CD4-positive, alpha-beta memory T cell (primary cell): ENCODE measurements at places on chromosomes 6 and 20.

DNA sequence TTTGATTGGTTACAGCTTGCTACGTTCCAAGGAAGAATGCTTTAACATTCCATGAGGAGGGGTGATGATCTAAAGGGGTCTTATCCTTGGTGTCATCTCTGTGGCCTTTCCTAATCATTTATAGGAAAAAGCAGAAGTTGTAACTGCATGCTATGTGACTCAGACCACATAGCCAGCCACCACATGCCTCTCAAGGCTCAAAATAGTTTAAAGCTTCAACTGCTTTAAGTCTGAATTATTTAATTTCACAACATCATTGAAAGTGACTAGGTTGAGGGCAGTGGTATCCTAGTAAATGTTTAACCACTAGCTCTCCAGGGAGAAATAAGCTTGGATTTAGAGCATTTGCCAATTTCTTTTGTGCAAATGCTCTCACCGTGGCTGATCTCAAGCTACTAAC, 29.7 kb downstream of the MC3R start:
- DNase-seq: no peak

DNA sequence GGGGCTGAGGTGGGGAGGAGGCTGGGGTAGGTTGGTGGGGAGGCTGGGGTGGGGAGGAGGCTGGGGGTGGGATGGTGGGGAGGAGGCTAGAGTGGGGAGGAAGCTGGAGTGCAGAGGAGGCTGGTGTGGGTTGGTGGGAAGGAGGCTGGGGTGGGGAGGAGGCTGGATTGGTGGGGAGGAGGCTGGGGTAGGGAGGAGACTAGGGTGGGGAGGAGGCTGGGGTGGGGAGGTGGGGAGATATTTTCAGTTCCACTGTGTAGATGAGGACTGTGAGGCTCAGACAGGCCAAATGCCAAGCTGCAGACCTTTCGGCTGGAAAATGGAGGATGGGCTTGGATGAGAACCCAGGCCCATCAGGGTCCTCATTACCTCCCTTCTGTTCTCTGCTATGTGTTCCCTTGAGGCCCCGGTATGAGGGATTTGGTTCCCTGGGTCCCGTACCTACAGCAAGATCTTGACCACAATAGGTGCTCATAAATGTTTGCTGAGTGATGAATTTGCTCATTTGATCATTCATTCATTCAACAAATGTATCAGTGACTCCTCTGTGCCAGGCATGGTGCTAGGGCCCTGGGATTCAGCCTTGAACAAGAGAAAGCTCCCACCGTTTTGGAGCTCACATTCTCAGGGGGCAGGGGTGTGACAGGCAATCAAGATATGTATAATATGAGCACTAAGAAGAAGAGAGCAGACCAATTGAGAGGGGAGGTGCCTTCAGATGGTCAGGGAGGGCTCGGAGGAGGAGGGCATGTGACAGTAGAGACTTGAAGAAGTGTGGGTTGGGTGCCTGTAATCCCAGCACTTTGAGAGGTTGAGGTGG, 36.1 kb upstream of the NOL4L start:
- DNase-seq: no peak

- no peak for DNase-seq
These were observed 91.9 kb upstream of the LAMP5 start for GRCh38 chr20:9422321-9423057.

- peak; percentile 18 for DNase-seq
These were observed 61.7 kb upstream of the EMILIN3 start for GRCh38 chr20:41428285-41428684.

GRCh38 chr6:139990026-139990686, 615.7 kb upstream of the CITED2 start:
- DNase-seq: no peak

DNA sequence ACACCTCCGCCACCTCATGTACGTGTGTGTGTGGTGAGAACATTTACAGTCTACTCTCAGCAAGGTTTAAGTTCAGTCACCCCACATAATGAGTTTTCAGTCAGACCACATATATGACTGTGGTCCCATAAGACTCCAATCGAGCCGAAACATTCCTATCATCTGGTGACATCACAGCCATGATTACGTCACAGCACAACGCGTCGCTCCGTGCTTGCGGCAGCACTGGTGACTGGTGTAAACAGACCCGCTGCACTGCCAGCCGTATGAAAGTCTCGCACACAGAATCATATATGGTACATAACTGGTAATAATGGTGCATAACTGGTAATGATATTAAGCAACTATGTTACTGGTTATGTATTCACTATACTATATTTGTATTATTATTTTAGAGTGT, 150.7 kb downstream of the DLL1 start:
- DNase-seq: no peak

DNA sequence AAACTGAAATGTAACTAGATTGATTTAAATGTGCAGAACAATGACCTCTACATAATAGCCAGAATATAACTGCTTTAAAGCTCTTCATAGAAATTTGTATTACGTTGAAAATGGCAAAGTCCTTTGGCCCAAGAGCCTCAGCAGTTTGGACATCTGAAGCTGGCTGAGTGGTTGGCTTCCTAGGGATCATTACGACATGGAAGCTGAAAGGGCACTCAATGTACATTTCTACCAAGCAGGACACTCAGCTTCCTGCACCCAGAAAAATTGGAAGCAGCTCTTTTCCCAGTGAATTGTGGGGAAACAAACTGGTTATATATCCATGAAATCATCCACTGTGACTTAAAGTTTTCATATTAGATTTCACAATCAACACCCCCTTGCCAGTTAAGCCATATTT, 40.2 kb upstream of the TNFRSF21 start:
- no peak for DNase-seq

- no peak for DNase-seq
These were observed 65.1 kb downstream of the SOD2 start for GRCh38 chr6:159627939-159628338.

GRCh38 chr20:63692436-63693082, 3.9 kb upstream of the TNFRSF6B start:
- no peak for DNase-seq

DNA sequence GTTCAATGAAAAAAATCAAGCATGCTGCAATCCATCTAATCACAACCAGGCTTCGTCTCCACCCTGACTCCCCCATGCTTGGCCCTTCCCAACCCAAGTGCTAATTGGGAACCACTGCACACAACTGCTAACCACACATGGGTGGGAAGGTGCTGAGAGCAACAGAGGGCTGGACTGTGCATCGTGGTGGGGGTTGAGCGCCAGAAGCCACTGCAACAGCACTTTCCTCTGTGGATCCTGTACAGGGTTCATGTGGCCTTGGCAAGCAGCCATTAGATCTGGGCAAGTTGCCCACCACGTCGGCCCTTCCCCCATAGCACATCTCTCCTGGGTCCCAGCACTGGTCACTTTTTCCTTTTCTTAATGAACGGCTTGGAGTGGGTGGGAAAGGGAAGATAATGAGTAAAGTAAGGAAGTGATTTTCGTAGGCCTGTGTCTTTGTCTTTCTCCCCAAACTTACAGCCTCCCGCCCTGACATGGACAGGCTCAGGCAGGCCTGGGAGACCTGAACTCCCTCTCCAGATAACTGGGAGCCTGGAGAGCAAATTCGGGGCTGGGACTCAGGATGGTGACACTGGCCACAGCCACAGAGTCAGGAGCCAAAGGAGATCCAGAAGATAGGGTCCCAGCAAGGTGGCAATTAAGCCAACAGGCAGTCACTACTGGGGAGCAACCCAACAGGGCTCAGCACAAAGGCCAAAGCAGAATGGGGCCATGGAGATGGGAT, 34.4 kb upstream of the MRPS10 start:
- DNase-seq: no peak

- no peak for DNase-seq
These were observed 715 bp downstream of the PSMF1 start for GRCh38 chr20:1119128-1119505.

DNA sequence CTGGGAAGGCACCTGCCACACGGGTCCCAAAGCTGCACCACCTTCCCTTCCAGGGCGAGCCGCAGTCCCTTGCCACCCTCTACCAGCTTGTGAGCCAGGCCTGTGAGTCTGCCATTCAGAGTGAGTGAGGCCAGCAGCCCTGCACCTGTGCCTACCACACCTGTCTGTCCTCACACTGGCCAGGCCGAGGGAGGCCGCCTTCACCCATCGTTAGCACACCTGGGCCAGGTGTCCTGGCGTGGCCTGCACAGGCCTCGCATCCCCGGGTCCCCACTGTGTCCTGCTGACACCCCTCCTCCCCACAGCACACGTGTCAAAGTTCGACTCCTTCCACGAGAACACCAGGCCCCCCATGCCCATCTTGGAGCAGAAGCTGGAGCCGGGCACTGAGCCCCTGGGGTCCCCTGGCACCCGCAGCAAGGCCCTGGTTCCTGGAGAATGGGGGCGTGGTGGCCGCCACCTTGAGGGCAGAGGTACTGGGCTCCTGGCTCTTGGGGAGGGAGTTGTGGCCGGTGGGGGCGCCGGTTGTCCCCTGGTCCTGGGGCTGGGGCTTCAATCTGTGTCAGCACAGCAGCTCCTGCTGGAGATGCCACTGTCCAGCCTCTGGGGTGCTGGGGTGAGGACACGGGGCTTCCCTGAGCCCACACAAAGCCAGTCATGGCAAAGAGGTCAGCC, 33.0 kb downstream of the CHRNA4 start:
- no peak for DNase-seq

GRCh38 chr6:21749754-21750153, 156.2 kb downstream of the SOX4 start:
- no peak for DNase-seq

GRCh38 chr6:106490974-106491373, 130.5 kb downstream of the CRYBG1 start:
- no peak for DNase-seq

DNA sequence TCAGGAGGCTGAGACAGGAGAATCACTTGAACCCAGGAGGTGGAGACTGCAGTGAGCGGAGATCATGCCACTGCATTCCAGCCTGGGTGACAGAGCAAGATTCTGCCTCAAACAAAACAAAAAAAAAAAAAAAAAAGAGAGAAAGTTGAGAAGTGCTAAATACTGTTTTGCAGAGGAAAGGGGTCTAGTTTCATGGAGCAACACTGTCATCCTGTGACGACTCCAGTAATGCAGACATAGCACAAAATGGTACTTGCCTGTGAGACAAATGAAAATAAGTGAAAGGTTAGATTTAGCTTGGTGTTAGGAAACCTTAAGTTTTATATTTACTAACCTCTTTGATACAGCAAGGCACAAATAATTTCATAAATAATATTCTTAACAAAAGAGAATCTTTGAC, 29.7 kb downstream of the CEP162 start:
- DNase-seq: no peak

DNA sequence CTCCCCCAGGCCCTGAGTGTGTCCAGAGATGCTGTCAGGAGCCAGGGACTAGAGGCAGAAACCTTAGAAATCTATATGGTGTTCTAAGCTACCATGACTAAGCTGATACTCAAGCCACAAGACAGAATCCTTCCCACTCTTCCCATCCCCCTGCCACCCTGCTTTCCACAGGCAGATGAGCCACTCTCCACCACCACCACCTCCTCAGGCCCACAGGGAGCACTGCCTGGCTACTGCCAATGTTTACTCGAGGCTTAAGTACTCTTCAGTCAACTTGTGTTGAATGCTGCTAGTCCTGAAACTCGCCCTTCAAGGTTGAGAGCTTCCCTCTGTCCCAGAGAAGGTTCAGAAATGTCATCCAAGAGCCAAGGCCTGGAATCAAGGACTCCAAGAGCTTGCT, 56.2 kb downstream of the CENPW start:
- no peak for DNase-seq

DNA sequence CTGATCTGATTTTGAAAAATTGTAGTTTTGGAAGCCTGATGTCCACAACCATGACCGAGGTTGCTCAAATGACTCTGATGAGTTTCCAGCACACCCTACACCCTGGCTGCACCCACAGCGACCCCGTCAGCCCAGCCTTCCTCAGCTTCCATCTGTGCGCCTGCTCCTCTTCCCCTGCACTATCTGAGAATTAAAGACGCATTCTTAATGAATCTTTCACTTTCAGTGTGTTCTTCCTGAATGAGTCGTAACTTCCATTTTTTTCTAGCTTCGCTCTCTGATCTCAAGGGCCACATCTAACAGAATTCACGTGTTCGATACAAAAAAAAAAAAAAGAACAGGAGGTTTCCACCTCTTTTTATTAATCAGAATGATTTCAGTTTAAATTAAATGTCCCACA, 21.3 kb upstream of the RREB1 start:
- peak; percentile 55 for DNase-seq

DNA sequence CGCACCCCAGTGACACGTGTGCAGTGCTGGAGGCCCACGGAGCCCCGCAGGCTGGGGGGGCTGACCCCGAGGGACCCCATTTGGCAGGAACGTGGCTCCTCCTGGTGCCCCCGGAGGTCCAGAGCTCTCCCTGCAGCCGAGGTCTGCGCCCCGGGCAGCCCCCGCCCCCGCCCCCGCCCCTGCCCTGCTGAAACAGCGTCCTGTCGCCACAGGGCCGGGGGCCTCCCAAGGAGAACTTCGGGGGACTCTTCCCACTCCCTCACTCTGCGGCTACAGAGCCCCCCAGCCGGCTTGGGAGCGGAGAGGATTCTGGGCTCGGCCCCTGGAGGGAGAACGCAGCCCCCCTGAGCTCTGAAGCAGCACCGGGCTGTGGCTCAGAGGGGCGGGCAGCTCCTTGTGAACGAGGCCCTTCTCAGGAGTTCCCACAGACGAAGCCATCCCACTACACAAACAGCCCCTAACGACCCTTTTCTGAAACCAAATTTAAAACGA, 115.2 kb downstream of the DLL1 start:
- no peak for DNase-seq

DNA sequence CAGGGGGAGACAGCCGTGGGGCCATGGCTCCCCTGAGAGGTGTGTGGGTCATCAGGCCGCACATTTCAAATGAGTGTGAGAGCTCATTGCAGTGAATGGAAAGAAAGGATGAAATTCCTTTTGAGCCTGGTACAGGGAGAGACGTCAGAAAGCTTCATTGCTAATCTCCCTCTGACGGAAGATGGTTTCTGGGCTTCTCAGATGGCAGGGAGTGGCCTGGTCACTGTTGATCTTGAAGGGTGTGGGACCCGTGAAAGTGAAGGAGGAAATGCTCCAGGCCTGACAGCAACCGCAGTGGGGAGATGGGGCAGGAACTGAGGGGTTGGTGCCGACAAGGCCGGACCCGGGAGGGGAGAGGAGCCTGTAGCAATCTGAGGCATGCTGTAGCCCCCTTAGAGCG, 127.4 kb downstream of the MYLK4 start:
- DNase-seq: no peak

GRCh38 chr20:61308477-61308774, 56.4 kb downstream of the CDH4 start:
- no peak for DNase-seq

- no peak for DNase-seq
These were observed 979.8 kb upstream of the CITED2 start for GRCh38 chr6:140354296-140354695.

- peak; percentile 32 for DNase-seq
These were observed 171.6 kb upstream of the FBXL4 start for GRCh38 chr6:99119109-99120031.

DNA sequence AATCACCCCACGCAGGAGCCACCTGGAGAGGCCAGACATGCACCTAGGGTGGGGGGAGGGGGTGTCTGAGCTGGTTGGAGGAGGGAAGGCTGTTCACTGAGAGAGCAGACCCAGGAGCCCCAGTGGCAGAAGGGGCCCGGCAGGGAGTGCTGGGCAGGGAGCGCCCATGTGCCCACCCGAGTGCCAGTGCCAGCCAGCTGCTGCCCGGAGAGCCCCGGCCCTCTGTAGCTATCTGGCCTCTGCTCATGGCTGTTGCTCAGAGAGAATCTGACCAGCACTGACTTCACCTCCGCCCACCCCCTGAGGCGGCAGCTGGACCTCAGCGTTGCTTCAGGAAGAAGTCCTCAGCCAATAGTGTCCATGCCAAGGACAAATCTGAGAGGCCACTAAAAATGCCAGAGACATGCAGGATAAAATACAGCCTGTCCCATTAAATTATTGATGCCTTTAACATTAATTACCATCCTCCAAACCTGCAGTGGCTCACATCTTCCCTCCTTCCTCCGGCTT, 22.8 kb downstream of the SLC17A9 start:
- no peak for DNase-seq

- peak; percentile 16 for DNase-seq
These were observed 25.7 kb upstream of the BTBD3 start for GRCh38 chr20:11891776-11892545.
